KBM-7 (cell line): ENCODE measurements at places on chromosomes 12 and 14.

DNA sequence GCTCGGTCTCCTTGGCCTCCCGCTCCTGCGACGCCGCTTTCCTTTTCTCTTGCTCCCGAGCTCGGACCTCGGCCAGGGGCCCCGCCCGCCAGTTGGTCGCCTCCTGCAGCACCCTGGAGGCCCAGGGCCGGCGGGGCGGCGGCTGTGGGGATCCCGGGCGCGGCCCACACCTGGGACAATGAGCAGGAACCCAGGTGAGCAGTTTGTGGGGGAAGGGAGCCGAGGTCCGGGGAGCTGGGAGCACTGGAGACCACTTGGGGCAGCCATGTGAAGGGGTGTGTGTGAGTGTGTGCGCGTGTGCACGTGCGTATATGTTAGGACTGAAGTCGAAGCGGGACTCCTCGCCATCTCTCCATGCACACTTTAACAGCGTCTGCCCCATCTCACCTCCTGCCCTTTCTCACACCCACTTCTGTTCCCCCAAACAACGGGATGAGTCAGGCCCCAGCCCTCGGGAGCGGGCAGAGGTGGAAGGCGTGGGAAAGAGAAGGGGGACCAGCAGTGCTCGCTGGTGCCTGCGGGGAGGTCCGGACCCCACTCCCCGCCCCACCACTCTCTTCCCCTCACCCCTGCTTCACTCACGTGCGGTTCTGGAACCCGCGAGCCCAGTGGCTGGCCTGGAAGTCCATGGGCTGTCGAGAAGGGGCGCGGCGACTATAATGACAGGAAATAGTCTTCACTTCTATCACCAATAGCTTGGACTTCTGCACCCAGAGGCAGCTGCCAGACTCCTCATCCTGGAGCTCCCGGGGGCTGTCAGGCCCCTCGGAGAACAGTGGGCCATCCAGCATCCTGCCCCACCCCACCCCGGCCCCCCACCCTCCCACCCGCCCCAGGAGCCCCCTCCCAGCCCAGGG is 450 bp downstream of the DDN start:
- DNase-seq: peak; percentile 55

- peak; percentile 12 for DNase-seq
Measured at GRCh38 chr12:20722142-20722541, 27.0 kb downstream of the SLCO1C1 start.

- DNase-seq: no peak
Measured at GRCh38 chr12:53781228-53781801, 29.5 kb upstream of the CISTR start.

DNA sequence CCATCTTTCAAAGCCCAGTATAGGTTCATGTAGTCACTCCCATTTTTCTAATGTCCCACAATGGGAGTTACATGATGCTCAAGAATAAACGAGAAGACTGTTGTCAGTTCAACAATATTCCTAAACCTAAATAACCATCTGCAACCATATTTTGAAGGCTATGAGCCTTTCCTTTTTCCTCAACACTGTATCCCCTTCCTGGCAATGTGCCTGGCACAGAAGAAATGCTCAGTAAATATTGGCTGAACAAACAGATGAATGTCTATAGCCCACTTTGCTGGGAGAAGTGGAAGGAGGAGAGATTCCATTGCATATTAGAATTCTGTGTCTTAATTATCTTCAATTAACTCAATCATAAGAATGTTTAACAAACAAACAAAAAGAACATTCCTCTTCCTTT is 6.1 kb downstream of the ARMH4 start:
- DNase-seq: no peak

GRCh38 chr14:69580009-69580577 is 5.4 kb upstream of the CCDC177 start:
- peak; percentile 68 for DNase-seq

DNA sequence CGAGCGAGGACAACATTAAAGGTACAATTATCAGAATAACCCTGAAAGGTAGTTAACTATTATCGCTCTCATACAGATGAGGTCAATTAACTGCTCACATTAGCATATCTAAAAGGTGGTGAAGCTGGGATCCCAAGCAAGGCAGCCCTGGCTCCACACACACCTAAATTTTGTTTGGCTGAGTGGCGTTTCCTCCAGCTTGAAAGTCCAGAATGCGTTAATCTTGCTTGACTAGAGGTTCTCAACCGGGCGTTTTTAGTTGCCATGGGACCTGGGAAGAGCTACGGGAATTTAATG is 531 bp downstream of the DLGAP5 start:
- DNase-seq: no peak

GRCh38 chr14:52350445-52350844 is 36.3 kb downstream of the PTGER2 start:
- no peak for DNase-seq

DNA sequence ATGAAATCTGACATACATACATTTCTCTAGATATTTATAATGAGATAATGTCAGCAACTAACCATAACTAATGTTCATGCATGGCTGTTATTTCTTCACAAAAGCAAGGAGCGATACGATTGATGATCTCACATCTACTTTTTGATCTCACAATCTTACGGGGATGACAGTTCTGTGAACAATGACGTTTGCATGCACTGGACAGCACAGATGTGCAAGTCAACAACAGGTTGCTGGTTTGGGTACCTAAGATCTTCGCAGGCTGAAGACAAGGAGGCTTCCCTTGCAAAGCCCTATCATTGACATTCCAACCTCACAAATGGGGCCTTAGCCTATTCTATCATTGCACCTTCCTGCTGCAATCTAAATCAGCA is 53.6 kb downstream of the C12orf42 start:
- no peak for DNase-seq

GRCh38 chr12:4449851-4450221 is 4.2 kb upstream of the FGF6 start:
- no peak for DNase-seq

DNA sequence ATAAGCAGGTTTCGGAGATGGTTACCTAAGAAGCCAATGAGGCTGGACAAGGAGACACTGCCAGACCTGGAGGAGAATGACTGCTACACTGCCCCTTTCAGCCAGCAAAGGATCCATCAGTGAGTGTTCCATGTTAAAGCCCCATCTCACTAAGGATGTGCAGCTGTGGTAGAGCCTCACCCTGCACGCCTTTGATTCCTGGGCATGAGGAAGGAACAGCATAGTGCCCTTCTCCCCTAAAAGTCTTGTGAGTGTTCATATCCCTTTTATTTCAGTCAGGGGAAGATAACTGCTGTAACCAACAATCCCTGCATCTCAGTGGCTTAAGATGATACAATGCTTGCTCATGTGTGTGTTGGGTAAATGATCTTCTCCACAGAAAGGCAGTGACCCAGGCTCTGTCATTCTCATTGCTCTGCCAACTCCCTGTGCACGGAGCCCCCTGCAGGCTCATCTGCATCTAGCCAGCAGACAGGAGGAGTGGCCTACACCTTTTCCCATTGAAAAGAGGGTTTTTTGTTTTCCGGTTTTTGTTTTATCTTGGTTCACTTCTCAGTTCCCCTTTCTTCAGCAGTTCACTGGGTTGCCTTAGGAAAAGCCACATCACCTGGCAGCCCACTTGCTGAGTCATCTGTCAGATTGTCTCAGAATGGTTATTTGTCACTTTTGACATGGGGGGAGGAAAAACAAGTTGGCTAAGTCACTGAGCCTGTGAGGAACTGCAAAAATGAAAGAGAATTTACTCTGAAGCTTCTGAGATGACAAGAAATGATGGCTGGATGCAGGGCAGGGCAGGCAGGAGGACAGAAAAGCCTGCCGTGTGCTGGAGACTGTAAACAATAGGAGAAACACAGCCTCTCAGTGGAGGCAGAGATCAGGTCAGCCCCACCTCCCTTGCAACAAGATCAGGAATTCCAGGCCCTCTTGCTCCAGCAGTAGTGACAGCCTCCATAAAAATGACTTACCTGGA is 193.3 kb downstream of the ANO4 start:
- peak; percentile 98 for DNase-seq

DNA sequence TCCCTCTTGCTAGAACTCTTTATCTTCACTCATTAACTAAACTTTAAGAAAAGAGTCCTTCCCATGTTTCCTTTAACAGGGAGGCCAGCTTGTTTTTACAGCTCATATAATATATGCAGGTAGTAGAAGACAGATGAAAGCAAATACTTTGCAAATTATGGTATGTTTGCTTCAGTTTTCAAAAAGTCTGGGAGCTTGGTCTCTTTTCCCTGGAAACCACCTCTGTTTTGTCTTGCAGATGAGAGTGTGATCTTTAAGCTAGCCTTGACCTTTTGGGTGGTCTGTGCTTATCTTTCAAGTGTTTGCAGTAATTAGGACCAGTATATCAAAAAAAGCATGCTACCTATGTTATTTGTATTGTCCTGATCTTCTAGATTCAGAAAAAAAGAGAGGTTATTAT is 62.7 kb downstream of the ERC1 start:
- DNase-seq: no peak

GRCh38 chr14:28151926-28152325 is 614.7 kb upstream of the FOXG1 start:
- no peak for DNase-seq

DNA sequence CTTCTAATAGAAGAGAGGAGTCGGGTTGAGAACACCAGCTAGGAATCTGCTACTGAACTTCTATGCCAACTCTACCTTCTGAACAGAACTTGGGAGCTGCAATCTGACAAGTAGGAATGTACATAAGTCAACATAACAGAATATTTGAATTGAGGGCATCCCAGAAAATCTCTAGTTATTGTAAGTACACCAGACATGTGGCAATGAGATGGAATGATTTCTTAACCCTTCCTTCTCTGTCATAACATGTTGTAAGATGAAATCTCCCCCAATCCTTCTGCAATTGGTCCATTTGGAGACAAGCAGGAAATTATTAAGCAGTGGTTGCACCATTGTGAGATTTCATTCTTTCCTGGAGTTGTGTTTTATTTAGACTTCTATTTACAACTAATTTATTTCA is 68.7 kb upstream of the TMPO start:
- no peak for DNase-seq

DNA sequence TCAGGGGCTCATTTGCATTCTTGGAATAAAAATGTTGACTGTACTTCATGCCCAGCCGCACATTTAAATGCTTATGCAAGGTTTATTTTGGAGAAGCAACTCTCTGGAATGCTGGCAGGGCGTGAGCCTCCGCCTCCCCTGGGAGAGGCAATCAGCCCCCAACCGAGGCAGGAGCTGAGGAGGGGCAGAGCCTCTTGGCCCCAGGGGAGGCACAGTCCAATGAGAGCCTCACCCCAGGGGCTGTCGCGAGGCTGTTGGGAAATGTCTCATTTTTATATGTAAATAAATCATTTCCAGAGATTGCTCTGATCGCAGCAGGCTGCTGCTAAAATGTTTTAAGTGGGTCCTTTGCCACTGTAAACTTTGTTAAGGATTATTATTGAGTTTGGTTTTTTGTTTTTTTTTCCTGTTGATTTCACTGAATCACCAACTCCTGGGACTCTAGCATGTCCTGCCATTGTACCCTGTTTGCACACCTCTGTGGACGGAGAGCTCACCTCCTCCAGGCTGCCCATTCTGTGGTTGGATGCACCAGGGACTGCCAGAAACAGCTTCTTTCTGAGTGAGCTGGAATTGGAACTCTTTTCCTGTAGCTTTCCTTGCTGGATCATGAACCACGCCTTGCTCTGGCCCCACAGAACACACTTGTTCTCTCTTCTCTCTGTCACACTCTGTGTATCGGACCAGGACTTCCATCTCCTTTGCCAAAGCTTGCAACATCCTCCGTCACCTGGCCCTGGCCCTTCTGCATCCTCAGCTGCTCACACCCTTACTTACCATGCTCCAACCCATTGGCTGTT is 46.9 kb upstream of the FAM181A start:
- no peak for DNase-seq

GRCh38 chr14:82388488-82388887 is 854.8 kb upstream of the SEL1L start:
- no peak for DNase-seq

- no peak for DNase-seq
Measured at GRCh38 chr14:73759183-73759713, 45.1 kb upstream of the PNMA1 start.

GRCh38 chr12:124827588-124828184 is 36.0 kb downstream of the SCARB1 start:
- DNase-seq: no peak

GRCh38 chr12:69905801-69906200 is 80.8 kb downstream of the MYRFL start:
- DNase-seq: no peak

- no peak for DNase-seq
Measured at GRCh38 chr12:15662983-15663659, 126.1 kb downstream of the EPS8 start.

GRCh38 chr12:20656600-20656999 is 38.5 kb upstream of the SLCO1C1 start:
- DNase-seq: no peak

- no peak for DNase-seq
Measured at GRCh38 chr12:104411826-104412641, 44.7 kb upstream of the CHST11 start.

DNA sequence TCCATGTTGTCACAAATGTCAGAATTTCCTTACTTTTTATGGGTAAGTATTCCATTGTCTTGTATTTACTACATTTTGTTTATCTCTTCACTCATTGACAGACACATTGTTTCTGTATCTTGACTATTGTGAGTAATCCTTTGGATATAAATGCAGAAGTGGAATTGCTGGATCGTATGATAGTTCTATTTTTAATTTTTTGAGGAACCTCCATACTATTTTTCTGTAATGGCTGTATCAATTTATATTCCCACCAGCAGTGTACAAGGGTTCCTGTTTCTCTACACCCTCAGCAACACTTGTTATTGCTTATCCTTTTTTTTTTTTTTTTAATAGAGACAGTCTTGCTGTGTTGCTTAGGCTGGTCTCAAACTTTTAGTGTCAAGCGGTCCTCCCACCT is 3.5 kb upstream of the KICS2 start:
- DNase-seq: no peak

- no peak for DNase-seq
Measured at GRCh38 chr12:113069751-113070116, 13.2 kb downstream of the DTX1 start.

DNA sequence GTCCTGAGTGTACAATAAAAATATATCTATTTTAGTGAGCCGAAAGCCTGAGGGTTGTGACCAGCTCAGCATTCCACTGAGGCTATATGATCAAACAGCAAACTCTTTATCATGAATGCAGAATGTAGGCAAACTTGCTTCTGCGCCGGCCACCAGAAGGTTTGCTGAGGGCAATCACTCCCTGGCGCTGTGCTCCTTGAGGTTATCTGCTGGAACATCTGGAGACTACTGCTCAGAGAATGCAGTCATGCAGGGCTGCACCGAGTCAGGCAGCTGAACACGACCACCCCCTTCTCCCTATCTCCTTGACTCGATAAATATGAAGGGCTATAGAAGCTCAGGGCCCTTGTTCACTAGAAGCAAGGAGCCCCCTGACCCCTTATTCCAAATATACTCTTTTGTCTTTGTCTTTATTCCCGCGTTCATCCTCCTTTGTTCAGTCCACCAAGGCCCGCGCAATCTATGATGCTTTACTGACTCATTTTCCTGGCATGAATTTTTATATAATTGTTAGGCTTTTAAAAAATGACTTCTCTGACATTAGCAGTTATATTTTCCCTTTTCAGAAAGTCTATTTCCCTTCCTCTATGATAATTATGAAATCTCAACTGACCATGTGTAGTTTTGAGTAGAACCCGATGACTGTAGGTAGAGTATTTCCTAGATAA is 1089.3 kb downstream of the SLC16A7 start:
- DNase-seq: no peak
